ENCODE measurements at places on chromosomes 2 and 18.

- no peak for DNase-seq
These were observed 42.2 kb upstream of the CCDC68 start for GRCh38 chr18:55001394-55002024.

- DNase-seq: no peak
These were observed 12.9 kb downstream of the SULT1C2 start for GRCh38 chr2:108301558-108301957.

DNA sequence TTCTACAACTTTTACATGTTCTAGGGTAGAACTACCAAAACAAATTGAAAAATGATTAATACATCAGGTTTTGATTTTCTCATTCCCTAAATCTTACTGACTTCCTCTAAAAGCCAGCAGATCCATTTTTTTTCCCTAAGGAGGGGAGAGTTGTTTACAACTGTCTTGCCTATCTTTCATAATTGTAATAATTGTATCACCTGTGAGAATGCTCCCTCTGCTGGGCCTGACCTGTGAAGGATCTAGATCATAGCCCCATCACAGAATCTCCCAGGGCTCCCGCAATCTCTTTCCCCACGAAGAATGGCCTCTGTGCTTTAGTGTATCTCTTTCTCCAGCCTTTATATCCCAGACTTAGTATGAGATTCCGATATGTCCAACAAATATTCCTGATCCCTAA is 9.1 kb downstream of the LOXL3 start:
- DNase-seq: no peak

GRCh38 chr2:215773728-215774127 is 239.6 kb downstream of the MREG start:
- peak; percentile 12 for DNase-seq

DNA sequence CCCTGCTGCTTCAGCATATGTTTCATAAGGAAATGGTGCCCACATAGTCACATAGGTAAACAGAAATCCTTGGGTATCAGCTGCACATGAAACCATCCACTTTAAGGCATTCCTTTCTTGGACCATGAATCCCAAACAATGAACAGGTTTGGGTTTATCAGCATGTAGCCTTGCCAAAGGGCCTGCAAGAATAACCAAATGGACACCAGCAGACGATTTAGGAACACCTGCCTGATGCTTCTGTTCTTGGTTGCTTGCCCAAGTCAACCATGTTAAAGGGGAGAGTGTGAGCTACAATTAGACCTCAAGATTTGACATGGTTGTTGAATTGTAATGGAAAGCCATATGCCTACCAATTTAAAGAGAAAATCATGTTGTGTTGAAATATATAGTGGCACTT is 1342.7 kb upstream of the PIK3C3 start:
- DNase-seq: no peak

- DNase-seq: no peak
These were observed 35.6 kb downstream of the COA5 start for GRCh38 chr2:98572676-98573075.

- DNase-seq: no peak
These were observed 51.5 kb upstream of the PHLPP1 start for GRCh38 chr18:62663731-62664336.

- DNase-seq: no peak
These were observed 24.1 kb upstream of the HNMT start for GRCh38 chr2:137940154-137940553.

DNA sequence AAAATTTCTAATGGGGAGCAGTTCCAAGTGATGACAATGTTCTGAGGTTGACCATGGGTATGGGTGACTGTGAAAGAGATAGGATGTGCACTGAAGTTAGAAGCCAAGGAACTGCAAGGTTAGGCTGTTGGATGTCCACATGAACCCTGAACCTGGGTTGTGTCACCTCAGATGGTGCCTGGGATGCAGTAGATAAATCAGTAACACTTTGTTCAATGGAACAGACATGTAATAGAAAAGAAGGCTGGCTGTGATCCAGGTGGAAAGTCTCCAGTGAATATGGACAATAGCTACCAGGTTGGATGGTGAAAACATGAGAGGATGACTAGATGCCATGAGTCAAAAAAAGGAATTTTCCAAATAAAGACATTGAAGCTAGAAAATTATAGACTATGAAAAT is 131.4 kb downstream of the TRABD2A start:
- no peak for DNase-seq

- no peak for DNase-seq
These were observed 1.4 kb downstream of the GFPT1 start for GRCh38 chr2:69385443-69386151.

DNA sequence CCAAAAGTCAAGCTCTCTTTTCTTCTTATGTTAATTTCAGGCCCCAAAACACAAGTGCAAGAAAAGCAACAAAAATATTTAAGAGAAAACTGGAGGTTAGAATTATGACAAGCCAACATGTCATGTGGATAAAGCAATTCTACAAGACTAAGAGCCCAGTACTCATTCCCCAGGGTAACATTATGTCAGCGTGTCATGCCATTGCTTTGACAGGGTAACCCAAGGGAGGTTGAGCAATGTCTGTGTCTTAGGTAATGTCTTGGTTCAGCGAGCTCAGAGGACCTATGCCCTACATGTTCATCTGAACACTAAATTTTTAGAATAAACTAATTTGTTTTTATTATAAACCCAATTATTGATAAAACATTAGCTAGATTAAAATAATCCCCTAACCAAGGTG is 173.2 kb upstream of the ZNF804A start:
- no peak for DNase-seq

DNA sequence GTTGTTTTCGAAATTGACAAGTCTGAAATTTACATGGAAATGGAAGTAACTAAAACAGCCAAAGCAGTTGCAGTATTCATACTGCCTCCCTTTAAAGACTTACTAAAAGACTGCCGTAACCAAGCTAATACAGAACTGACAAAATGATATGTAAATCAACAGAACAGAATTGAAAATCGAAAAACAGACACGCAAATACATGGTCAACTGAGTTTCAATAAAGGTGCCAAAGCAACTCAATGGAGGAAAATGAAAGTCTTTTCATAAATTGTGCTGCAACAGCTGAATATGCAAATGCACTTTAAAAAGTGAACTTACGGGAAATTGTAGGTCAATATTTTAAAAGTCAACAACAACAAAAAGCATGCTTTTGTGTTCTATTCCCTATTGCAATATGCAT is 34.2 kb downstream of the TMEM131 start:
- DNase-seq: no peak

DNA sequence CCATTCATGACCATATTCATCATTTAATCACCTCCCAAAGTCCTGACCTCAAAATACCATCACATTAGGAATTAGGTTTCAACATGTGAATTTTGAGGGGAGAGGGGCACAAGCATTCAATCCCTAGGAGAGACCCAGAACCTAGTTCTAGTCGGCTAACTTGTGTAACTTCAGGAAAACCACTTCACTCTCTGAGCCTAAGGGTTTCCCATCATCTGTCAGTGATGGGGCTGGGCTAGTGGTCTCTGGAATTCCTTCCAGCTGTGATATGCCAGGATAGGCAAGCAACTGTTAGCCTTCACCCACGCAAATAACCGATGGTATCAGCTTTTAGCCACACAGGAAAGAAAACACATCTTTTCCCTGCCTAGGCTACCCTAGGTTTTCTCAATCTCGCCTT is 52.5 kb upstream of the MEX3C start:
- DNase-seq: no peak

- no peak for DNase-seq
These were observed 4.2 kb downstream of the OTX1 start for GRCh38 chr2:63054841-63055225.

- DNase-seq: no peak
These were observed 109.5 kb downstream of the NXPH2 start for GRCh38 chr2:138670734-138671133.

DNA sequence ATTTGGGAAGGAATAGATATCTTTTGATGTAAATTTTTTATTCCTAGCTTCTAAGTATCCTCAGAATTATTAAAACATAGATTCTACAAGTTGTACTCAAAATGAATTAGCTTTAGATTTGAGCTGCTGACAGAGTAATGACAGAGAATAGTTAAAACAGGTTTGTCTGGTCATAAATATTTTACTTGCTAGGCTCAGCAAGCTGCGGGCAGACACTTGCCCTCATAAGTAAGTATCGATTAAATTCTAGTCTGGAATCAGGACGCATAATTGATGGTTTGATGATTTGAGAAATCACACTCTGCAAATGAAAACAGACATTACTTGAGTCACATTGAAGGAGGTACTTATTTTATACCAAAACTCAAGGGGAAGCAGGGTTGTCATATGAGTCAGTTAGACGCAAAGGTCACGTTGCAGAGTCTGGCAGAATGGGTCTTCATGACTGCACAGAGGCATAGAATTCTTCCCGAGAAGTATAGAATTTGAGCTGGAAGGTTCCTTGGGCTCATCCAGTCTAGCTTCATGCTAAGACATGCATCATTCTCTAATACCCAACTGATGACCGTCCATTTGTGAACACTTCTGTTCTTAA is 27.5 kb downstream of the ARL4C start:
- DNase-seq: no peak

DNA sequence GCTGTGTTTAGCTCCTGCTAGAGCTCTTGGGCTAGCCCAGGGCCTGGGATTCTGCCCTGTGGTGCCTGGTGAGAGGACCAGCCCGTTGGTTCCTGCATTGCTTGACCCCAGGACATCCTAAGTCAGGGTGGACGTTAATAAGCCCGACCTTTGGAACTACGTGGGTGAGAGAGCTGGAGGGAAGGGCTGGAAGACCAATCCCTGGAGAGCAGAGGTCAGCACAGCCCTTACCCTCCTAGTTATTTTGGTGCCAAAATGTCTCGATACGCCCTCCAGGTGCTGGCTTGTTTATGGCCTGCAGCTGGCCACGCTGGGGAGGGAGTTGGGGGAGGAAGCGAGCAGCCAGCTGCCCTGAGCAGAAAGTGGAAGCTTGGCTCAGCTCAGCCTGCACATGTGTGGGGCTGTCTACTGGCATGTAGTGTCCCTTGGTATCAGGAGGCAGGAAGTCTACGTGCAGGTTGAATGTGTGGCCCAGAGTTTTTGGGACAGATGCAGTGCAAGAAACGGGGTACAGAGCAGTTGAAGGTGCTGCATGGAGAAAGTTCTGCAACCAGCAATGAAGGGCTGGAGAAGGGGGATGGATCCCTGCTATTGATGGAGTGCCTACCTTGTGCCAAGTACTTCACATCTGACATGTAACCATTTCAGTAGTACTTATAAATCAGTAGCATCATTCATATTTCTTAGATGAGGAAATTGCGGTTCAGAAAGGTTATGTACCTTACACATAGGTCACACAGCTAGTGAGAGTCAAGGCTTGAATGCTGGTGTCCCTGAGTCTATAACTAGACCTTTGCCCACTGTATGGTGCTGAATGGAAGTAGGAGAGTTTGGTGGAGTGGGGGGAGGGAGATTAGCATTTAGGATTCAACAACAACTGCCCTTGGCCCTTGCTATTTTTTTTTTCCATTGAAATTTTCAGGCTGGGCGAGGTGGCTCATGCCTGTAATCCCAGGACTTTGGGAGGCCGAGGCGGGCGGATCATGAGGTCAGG is 5.0 kb upstream of the DGKD start:
- peak; percentile 77 for DNase-seq

- no peak for DNase-seq
These were observed 326.1 kb upstream of the HS6ST1 start for GRCh38 chr2:128644718-128645256.

- DNase-seq: no peak
These were observed 297.0 kb downstream of the BCL2 start for GRCh38 chr18:63022429-63023022.

- no peak for DNase-seq
These were observed 1.7 kb downstream of the RBMS1 start for GRCh38 chr2:160491911-160492371.

DNA sequence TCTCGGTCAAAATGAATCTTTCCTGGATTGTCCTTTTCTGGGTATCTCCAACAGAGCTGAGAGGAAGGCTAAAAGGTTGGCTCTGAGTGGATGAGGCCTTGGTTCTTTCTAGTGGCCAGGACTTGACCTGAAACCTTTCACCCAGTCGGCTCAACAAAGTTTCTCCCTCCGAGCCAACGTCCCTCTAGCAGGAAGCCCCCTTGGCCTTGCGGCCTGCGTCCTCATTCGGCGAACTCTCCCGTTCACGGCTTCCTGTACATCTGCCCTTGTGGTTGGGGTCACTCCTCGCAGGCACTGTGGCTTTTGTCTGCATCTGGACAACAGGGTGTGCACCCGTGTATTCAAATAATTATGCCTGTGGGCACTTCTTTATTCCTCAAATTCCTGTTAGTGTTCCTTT is 9.4 kb upstream of the SIX3 start:
- no peak for DNase-seq

- DNase-seq: no peak
These were observed 97.3 kb downstream of the FMNL2 start for GRCh38 chr2:152432206-152432653.

GRCh38 chr2:165877565-165878550 is 75.7 kb downstream of the TTC21B start:
- peak; percentile 60 for DNase-seq

- DNase-seq: no peak
These were observed 27.9 kb upstream of the TYMS start for GRCh38 chr18:629269-630150.

- DNase-seq: no peak
These were observed 282.1 kb upstream of the EPAS1 start for GRCh38 chr2:46014911-46015654.

DNA sequence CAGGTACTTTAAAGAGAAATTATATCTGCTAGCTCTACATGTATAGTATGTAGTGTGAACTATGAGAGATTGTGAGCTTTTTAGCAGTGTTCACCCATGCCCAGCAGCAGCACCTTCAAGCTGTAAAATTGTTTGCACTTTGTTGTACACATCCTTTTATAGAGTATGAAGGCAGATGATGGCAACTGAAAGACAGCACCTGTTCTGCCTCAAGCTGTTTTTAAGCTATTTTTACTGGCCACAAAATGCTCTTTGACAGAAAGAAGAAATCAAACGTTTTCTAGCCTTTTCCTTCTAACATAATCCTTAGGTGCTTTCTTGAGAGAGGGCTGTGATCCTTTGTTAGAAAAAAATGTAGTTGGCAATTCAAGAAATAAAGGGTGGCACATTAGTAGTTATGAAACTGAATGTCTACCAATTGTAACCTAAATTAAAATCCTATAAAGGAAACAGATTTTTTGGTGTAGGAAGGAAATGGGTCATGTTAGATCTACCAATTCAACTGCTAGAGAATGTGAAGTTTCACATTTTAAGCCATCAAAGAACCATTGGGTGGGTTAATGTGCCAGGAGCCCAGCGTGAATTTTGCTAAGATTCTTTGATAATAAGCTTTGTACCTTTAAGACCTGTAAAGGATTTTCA is 59.5 kb downstream of the R3HDM1 start:
- DNase-seq: peak; percentile 50

GRCh38 chr18:78006006-78006773 is 756.5 kb downstream of the GALR1 start:
- DNase-seq: no peak

GRCh38 chr2:38146275-38146906 is 70.4 kb upstream of the CYP1B1 start:
- peak; percentile 13 for DNase-seq

GRCh38 chr18:3706279-3707097 is 256.5 kb downstream of the TGIF1 start:
- no peak for DNase-seq

DNA sequence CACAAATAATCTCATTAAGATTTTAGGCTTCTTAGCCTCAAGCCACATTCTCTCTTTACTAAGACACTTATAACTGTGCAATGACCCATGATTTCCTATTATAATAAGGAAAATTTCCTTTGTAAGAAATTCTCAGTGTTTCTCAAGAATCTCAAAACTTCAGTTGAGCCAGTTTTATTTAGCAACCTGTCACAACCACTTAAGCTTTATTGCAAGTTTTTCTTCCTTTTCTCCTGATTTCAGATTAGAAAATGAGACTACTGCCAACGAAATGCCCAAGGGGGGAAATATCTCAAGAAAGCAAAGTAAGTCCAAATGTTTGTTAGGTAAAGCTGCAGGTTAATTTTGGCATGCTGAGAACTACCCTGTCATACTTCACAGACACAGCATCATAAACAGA is 178.5 kb downstream of the THADA start:
- DNase-seq: no peak
